ENCODE measurements at places on chromosomes 11 and 22.
A peak's percentile ranks its signal among the peaks of the same experiment; 100 is the strongest.

DNA sequence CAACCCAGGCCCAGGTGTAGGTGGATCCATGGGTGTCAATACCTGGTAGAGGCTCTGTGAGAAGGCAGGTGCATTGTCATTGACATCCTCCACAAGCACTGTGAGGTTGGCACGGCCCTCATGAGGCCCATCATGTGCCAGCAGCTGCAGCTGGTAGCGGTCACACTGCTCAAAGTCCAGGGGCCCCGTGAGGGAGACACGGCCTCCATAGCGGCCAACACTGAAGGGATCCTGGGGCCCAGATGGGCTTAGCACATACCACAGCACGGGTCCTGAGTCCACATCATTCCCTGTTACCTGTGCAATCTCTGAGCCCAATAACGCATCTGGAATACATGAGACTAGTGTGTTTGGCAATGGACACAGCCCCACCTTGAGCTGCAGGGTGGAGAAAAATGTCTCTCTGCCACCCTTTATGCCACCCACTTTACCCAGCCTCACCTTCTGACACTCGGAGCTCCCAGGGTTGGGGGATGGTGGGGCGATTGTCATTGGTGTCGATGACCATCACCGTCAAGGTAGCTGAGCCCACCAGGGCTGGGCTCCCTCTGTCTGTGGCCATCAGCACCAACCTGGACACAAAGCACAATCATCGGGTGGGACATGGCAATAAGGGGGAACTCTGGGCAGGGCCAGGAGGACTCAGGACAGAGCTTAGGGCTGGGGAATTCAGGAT lies 6.1 kb upstream of the TPP1 start:
- no peak for DNase-seq

- DNase-seq, result no peak
These were observed 125.7 kb upstream of the SNX19 start for GRCh38 chr11:131042041-131042390.

DNA sequence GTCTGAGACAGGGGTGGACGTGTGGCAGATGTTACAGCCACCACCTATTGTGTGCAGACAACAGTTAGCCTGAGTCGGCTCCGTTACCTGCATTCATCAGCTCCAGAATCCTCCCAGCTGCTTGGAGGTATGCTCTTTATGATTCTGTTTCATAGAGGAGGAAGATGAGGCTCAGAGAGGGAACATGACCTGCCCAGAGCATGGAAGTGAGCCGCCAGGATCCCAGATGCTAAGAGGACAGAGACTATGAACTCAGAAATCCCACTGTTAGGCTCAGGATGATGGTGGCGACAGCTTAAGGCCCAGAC lies 1.5 kb downstream of the EMID1 start:
- DNase-seq, result no peak

GRCh38 chr11:1281974-1282365 lies 27.5 kb downstream of the TOLLIP start:
- no peak for DNase-seq

GRCh38 chr22:24954114-24954463 lies 1.6 kb downstream of the KIAA1671 start:
- DNase-seq, result no peak

DNA sequence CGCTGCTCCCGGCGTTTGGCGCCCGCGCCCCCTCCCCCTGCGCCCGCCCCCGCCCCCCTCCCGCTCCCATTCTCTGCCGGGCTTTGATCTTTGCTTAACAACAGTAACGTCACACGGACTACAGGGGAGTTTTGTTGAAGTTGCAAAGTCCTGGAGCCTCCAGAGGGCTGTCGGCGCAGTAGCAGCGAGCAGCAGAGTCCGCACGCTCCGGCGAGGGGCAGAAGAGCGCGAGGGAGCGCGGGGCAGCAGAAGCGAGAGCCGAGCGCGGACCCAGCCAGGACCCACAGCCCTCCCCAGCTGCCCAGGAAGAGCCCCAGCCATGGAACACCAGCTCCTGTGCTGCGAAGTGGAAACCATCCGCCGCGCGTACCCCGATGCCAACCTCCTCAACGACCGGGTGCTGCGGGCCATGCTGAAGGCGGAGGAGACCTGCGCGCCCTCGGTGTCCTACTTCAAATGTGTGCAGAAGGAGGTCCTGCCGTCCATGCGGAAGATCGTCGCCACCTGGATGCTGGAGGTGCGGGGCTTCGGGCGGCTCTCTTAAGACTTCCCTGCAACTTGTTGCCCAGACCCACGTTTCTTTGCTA lies at the start of gene CCND1:
CCND1 (plus strand) TSS at position 162 of the 587 bp plus-strand sequence; CDS start at position 320, 158 bp downstream.
- DNase-seq, result no peak

GRCh38 chr11:68584097-68584496 lies 100.2 kb upstream of the GAL start:
- DNase-seq, result peak; percentile 6

GRCh38 chr22:49598338-49598737 lies 229.3 kb downstream of the BRD1 start:
- DNase-seq, result no peak

DNA sequence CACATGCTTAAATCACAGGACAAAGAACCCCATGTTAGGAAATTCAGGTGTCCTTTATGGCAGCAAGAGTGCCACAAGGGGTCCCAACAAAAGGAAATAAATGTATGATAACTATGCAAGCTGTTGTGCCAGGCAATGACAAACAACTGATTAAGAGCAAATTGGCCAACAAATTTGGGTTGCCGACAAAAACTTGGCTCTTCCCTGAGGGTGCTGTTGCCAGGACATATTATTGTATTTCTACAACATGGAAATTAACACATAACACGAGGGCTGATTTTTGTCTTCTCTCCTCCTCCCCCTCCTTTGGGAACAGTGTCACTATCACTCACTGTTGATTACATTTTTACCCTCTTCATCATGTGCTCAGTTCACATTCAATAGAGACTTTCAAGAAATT lies 56.0 kb downstream of the LRRC4C start:
- no peak for DNase-seq

DNA sequence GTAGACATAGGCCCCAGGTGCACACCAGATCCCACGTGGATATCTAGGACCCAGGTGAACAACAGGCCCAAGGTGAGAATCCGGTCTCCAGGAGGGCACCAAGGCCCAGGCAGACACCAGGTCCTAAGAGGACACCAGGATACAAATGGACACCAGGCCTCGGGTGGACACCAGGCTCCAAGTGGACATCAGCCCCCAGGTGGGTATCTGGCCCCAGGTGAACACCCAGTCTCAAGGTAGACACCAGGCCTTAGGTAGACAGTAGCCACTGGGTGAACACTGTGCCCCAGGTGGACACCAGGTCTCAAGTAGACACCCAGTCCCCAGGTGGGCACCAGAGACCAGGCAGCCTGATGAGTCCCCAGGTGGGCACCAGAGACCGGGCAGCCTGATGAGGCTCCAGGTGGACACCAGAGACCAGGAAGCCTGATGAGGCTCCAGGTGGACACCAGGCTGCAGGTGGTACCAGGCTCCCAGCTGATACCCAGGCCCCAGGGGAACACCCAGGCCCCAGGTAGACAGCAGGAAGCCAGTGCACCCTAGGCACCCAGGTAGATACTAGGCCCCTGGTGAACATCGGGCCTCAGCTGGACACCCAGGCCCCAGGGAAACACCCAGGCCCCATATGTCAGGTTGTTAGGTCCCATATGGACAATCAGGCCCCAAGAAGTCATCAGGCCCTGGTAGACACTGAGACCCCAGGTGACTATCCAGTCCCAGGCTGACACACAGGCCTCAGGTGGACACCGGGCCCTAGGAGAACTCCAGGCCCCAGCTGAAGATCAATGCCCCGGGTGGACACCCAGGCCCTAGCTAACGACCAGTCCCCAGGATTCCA lies 55.1 kb upstream of the SEPTIN5 start:
- no peak for DNase-seq

GRCh38 chr11:121352251-121352891 lies 59.8 kb downstream of the SC5D start:
- DNase-seq, result no peak

GRCh38 chr11:118054712-118055640 lies 21.9 kb upstream of the TMPRSS4 start:
- no peak for DNase-seq

DNA sequence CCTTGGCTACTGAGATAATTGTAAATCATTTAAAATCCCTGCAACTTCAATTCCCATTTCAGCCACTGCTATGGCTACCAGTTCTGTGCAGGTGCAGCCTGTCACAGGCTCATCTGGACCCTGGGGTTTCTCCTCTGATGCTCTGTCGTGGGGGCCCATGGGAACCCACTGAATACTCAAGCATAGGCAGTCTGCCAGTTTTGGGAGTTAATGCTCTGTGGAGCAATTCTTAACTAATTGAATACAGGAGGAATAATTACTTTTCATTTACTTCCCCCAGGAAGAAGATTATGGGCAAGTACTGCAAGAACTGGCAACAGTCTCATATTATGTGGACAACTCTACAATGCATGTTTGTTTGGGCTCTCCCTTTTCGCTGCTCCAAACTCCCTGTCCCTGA lies 25.9 kb downstream of the OR51E2 start:
- DNase-seq, result no peak

GRCh38 chr22:44247346-44247745 lies 65.4 kb downstream of the SHISAL1 start:
- DNase-seq, result no peak

DNA sequence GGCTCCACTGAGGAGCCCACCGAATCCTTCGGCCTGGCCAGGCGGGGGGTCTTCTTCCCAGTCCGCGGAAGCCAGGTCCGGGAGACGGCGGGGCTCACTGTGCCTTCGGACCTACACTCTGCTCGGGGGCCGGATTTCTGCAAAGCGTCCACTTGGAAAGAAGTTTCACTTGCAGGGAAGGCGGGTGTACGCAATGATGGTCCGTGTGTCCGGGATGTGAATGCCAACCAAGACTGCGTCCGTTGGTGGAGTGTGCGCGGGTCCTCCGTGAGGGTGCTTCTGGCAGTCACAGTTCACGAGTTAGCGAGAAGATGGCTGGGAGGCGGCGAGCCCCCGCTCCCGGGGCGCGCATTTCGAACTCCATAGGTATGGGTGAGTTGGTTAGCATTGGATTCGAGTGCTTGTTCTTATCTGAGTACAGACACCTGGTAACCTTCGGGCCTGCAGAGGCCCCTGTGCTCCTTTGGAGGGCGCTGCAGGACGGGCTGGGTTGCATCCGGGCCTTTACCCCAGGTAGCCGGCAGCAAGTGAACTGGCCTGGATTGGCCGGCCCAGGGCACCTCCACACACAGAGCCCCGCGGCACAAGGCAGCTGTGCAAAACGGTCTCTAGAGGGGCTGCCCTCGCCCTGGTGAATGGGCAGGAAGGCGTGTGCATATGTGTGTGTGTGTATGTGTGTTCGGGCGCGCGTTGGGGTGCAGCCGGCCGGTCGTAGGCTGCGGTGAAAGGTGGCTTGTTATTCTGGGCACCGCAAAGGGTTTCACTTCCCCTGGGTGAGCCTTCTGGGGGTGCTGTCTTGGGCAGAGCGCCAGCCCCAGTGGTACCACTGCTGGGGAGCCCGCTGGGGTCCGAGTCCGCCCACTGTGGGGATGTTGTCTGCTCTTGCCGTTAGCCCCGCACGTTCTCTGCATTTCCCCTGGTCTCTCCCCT lies 13.3 kb upstream of the CYP2R1 start:
- DNase-seq, result peak; percentile 43

- DNase-seq, result no peak
These were observed 8.9 kb upstream of the LDLRAD3 start for GRCh38 chr11:35934981-35935380.
